ENCODE measurements at places on chromosomes 6 and 20.
A peak's percentile ranks its signal among the peaks of the same experiment; 100 is the strongest.

DNA sequence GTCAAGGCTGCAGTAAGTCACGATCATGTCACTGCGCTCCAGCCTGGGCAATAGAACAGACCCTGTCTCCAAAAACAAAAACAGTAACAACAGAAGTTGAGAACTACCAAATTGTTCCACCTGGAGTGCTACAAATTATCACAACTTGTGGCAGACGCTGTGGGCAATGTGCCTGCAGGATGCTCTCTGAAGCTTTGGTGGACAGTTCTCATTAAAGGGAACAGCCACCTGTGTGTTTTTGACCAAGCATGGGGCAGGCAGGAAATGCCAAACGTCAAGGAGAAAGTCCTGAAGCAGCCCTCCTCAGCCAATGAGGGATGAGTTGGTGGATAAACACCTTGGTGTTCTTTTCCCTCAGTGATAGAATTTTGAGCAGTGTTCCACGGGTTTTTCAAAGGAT is 15.8 kb downstream of the COX4I2 start:
- DNase-seq: no peak

GRCh38 chr6:73514746-73515110 is 6.1 kb downstream of the EEF1A1 start:
- DNase-seq: no peak

- DNase-seq: no peak
Measured at GRCh38 chr20:19940988-19941460, 76.1 kb upstream of the NAA20 start.

DNA sequence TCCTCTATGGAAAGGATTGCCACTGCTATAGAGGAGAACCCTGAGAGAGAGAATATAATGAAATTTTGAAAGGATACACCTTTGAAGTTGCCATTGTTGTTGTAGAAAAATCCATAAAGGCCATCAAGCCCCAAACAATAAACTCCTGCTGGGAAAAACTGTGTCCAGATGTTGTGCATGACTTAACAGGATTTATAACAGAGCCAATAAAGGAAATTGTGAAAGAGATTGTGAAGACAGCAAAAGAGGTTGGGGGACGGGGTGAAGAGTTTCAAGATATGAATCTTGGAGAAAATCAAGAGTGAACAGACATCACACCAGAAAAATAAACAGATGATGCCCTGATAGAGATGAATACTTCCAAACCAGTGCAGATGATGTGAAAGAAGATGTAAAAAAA is 396.4 kb downstream of the BCKDHB start:
- no peak for DNase-seq

DNA sequence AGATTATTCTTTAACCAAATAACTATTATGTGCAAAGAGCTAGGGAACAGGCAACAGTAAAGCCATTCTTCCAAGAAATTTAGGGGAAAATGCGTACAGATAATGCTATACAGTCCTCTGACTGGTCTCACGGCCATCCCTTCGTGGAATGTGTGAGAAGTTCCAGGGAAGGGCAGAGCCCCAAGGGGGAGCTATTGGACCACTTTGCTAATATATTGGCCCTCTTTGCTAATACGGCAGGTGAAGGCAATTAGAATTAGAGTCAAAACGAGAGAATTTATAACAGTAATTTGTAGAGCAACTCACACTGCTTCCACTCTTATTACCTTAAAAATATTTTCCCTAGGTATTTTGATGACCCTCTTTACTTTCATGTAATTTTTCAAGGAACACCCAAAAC is 140.4 kb downstream of the IMPG1 start:
- DNase-seq: no peak

GRCh38 chr6:44451803-44452695 is 64.5 kb downstream of the CDC5L start:
- no peak for DNase-seq

DNA sequence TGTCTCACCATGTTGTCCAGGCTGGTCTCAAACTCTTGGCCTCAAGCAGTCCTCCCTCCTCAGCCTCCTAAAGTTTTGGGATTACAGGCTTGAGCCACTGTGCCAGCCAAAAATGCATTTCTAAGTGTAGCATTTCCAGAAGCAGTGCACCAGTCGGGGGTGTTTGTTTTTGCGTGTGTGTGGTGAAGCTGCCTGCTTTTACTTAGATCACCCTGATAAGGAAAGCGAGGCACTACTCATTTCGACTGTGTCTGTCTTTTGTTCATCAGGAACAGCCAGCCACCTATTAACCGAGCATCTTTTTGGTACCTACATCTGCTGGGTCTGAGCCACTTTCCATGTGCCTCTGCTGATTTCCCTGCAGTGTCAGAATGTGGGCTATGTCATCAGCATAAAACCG is 18.7 kb downstream of the SIRT5 start:
- no peak for DNase-seq

GRCh38 chr6:79570129-79571029 is 33.1 kb upstream of the LCA5 start:
- no peak for DNase-seq

- no peak for DNase-seq
Measured at GRCh38 chr6:116945809-116946208, 68.8 kb downstream of the RFX6 start.

DNA sequence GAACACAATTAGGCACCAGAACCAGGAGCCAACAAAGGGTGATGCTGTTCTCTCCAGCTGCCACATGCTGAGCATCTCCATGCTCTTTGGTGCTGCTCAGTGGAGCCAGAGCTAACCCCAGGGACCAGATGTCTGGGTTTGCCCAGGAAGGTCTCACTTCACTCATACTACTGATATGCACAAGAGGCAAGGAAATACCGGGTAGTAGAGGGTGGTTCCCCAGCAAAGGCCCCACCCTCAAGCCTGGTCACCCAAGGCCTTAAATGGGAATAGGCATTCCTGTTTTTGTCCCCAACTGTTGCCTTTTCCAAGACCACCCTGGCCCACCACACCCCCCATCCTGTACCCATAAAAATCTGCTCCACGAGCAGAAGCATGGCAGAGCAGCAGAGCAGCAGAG is 204.5 kb upstream of the TAB2 start:
- no peak for DNase-seq

DNA sequence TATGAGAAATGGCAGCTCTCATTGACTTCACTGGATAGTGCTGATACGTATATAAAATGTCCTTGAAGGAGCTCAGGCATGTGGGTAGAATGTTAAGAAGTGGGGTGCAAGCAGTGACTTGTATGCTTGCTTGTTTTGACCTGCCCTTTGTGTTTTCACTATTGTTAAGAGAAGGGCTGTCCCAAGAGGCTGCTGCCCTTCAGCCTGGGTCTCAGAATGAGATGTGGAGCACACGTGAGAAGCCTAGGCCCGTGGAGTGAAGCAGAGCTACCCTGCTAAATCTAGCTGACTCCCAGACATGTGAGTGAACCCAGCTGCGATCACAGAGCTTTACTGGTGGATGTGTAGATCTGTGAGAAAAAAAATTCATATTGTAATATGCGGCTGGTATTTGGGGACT is 305.3 kb upstream of the RGS17 start:
- no peak for DNase-seq

GRCh38 chr6:9496837-9497236 is 918.0 kb downstream of the TFAP2A start:
- no peak for DNase-seq

DNA sequence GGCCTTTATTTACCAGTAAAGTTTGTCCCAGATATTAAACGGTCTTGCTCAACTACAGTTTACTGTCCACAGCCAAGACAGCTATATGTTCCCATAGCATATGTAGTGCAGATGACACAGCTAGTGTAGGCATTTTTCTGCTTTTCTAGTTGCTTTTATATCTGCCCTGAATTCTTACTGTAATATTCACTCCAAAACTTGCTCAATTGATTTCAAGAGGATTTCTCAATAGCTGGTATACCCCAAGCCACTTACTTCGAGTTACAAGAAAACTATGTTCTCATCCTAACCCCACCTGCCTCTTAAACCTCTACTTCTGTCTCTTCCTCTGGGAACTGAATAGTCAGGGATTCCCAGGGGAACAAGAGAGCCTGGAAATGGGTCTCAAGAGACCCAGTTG is 18.9 kb upstream of the ROS1 start:
- DNase-seq: no peak

DNA sequence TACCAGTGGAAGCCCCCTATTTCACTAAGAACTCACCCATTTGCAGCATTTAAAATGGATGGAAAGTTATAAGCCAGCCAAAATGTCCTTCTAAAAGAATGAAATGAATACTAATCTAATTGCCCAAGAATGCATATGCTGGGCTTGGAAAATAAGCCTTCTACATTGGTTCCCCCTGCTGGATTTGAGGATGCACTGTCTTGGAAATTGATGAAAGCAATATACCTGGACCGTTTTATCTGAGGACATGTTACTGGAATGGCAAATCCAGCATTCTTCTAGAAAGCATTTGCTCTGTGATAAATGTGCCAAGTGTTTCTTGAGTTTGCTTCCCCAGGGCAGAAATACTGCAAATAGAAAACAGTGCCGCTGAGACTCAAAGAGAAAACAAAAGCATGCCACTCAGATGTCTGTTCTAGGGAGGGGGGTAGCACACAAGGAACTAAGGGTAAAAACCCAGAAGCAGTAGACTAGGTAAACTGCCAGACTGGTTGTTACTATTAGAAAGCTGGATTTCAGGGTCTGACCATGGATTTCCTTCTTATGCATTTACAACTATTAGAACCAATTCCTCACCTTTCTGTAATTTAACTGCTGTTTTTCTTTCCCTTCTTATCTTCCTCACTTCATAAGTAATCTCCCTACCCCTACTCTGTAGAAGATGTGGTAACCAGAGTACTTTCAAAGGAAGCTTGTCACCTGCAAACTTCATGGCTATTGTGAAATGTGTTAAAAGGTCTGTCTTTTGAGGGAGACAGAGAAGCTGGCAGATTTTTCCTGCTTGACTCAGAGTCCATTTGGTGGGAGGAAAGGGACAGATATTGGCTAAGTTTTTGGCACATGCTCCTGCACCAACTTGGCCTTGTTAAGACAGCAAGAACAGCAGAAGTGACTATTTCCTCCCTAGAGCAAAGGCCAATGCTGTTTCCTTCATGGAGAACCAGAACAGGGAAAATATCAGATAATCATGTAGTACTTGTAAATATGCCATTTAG is 642.6 kb downstream of the KIF16B start:
- DNase-seq: no peak

DNA sequence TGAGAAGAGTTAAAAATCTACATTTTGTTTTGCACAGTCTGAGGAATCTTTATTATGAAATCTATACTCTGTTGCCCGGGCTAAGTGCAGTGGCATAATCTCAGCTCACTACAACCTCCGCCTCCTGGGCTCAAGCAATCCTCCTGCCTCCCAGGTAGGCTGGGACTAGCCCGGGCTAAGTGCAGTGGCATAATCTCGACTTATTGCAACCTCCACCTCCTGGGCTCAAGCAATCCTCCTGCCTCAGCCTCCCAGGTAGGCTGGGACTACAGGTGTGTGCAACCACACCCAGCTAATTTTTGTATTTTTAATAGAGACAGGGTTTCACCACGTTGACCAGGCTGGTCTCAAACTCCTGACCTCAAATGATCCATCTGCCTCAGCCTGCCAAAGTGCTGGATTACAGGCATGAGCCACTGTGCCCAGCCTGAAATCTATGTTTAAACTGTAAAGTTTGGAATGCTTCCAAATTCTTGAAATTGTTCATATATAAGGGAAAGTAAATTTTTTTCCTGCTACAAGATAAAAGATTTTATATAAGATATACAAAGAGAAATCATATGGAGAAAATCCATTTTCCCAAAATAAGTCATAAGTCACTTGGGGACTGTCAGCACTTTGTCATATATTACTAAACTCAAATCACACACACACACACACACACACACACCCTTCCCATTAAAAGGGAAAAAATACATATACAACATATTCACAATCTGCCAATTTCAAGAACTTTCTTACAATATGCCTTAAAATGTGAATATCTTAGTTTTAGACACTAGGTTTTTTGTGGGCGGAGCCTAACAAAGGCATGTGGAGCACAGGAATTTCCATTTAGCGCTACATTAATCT is 19.4 kb downstream of the PTPRK start:
- DNase-seq: no peak

DNA sequence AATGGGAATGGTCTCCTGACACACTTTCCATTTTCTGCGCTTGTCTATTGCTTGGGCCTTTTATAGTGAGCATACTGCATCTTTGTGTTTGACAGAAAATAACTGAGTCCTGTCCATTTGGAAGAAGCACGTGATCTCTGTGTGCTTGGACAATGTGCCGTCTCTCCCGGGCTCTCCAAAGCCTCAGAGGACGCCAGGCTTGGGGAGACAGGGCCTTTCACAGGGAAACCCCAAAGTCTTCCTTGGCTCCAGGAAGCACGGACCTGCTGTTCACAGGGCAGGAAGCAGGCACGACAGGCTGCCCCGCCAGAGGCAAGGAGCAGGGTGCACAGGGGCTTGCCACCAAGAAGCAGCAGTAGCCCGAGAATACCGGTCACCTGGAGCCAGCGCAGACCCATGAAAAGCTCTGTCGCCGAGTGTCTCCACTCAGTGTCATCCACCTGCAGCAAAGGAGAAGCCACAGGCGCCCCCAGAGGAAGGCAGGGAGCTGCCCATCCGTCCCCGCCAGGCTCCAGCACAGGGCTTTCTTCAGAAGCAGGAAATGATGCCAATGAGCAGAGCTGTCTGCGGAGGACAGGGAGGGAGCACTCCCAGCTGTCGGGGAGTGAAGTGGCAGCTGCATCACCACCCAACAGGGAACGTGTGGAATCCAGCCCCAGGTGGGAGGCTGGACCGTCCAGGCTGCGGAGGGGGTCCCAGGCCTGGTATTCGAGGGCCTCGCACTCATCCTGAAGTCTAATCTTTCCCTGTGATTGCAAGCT is 135.1 kb downstream of the AGPAT4 start:
- DNase-seq: no peak

GRCh38 chr6:20056350-20056992 is 155.8 kb downstream of the MBOAT1 start:
- peak; percentile 28 for DNase-seq

DNA sequence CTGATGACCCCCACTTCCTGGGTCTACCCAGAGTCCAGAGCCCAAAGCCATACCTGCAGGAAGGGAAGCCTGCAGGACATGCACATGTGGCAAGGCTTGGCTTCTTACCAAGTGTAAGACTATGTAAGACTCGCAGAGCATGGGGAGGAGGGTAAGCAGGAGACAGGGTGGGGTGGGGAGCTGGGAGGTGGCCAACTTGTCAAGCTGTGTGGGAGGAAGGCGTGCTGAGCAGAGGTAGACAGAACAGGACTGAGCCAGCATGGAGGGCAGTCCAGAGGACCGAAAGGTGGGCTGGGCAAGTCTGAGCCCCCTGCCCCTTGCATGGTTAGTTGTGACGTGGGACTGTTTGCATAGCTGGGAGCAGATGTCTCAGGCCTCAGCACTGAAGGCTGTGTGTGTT is 53.4 kb upstream of the RNF24 start:
- no peak for DNase-seq

DNA sequence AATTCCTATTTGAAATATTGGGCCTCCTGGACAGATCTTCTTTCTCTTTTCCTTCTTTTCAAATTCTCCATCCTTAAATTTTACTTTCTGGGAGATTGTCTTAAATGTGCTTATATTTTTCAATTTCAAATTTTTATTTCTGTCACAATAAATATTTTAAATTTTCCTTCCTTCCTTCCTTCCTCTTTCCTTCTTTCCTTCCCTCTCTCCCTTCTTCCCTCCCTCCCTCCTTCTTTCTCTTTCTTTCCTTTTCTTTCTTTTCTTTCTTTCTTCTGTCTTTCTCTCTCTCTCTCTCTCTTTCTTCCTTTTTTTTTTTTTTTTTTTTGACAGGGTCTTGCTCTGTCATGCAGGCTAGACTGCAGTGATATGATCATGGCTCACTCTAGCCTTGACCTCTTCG is 16.7 kb upstream of the PNRC1 start:
- no peak for DNase-seq

Measured in D721Med (cell line).